ENCODE measurements at places on chromosomes 5 and 9.

DNA sequence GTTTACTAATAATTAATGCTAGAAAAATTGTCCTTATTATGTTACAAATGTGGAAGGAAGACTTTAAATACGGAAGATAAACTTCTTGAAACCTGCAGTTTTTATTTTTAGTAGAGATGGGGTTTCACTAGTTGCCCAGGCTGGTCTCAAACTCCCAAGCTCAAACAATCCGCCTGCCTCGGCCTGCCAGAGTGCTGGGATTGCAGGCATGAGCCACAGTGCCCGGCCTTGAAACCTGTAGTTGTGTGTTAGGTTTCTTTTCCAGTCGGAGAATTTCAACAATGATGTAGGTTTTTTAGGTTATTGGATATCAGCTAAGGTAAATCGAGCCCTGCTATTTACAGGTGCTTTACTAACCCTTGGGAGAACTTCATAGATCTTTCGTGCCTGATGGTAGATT is 30.8 kb downstream of the CTNNA1 start:
- no peak for DNase-seq

- no peak for DNase-seq
Measured at GRCh38 chr5:77222722-77223121, 12.2 kb downstream of the PDE8B start.

- no peak for DNase-seq
Measured at GRCh38 chr5:39675676-39676075, 250.9 kb upstream of the DAB2 start.

DNA sequence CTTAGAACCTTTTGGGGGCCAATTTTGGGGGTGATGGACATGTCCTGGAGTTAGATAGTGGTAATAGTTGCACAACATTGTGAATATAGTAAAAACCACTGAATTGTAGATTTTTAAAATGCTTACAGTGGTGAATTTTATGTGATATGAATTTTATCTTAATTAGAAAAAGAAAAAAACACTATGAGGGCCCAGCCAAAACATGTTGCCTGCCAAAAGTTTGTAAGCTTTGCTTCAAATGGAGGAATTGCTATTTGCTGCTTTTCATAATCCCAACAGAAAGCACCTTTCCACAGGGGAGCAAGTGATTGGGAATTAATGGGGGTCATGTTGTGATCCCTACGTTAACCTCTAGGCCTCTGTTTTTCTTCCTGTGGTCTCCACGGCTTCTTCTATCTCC is 19.1 kb downstream of the TNFAIP8 start:
- DNase-seq: no peak

DNA sequence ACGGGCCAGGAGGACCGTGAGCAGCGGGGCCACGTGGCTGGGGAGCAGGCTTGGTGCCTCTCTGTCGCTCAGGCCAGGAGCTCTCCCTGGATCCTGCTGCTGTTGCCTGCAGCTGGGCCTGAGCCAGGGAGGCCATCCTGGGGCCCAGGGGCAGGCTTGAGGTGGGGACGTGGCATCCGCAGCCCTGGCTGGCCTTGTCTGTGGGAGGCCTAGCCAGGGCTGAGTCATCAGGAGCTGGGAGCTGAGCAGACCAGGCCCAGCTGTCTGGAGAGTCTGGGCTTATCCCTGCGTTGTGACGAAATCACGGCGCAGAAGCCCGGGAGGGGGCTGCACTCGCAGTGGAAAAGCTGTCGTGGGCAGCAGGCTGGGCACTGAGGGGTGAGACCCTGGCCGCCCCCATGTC is 138.8 kb upstream of the COL5A1 start:
- DNase-seq: no peak

DNA sequence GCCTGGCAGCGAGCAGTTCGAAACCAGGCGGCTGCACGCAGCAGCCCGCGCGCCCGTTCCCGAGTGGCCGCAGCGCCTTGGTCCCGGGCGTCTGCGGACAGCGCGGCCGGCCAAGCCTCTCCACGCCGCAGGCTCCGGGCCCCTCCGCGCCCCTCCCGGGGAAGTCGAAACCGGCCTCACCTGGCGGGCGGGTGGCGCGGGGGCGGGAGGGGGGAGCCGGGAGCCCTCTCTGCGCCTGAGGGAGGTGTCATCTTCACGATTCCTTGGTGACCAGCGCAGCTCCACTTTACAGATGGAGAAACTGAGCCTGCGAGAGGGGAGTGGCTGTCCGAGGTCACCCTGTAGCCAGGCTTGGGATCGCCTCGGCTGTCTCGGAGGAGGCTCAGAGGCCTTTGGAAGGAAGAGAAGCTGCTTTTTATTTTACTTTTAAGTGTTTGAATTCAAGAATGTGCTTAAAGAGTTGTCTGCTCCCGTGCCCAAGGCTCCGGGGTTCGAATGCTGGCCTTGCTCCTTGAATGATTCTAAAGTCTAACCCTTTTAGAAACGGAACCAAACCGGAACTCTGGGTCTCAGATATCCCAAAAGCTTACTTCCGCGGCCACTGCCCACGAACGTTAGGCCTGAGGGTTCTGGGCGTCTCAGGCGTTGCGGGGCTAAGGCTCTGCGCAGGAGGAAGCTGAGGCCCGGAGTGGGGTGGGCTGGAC is 662 bp downstream of the SUSD3 start:
- no peak for DNase-seq

DNA sequence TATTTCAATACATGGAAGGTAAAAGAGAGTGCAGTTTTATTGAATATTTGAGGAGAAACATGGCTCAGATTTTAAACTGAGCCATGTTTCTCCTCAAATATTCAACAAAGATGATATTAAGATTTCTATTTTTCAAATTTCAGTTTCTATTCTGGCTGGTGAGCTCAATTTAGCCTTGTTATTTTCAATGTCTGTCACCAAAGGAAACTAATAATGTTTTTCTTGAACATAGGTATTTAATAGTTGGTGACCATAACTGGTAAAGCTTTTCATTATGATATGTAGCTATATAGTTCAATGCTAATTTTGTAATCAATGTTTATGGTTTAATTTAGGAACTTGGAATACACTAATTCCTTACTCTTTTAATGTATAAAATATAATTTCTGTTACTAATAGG is 177.4 kb downstream of the FER start:
- DNase-seq: no peak

GRCh38 chr9:589723-590122 is 251.8 kb upstream of the DMRT1 start:
- no peak for DNase-seq

DNA sequence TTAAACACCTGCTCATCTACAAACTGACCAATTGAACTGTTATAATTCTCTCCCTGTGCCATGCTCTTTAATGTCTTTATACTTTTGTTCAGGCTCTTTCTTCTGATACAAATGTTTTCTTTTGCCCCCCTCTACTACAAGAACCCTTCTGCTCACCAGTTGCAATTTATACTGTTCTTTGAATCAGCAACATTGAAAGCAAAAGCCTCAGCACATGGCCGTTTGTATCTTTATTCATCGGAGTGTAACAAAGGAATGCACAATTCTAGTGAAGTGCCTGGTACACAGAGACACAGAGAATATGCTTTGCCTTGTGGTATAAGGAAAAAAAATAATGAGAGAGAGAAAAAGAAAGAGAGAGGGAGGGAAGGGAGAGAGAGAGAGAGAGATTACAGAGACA is 547.1 kb downstream of the CDH12 start:
- no peak for DNase-seq

DNA sequence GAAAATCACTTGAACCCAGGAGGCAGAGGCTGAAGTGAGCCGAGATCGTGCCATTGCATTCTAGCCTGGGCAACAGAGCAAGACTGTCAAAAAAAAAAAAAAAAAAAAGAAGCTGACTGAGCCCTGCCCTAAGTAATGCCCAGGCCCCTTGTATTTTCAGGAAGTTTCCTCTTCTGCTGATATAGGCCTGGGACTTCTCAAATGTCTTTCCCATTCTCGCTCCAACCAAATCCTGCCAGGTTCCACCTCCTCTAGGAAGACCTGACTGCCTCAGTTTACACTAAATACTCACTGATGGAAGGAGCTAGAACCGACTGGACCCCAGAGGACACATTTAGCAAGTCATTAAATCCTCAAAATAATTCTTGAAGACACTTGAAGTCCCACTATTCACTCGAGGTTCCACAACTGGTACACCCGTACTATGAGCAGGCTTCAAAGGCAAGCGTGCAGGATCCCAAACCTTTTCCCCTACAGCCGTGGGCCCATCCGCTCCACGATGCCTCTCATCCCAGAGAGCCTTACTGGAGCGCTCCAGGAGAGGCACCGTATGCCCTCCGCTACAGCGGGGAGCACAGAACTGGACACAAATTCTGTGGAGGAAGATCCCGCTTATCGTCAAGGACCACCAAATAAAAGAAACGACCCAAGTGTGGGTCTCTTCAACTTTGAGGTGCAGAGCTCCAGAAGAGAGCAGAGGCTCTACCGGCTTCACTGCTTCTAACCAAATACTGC is 676 bp downstream of the NOL6 start:
- DNase-seq: no peak

- DNase-seq: no peak
Measured at GRCh38 chr5:17918373-17919104, 284.3 kb downstream of the TAF11L14 start.

GRCh38 chr5:170334626-170335025 is 37.0 kb upstream of the LCP2 start:
- no peak for DNase-seq

GRCh38 chr5:145008876-145009530 is 826.1 kb downstream of the PRELID2 start:
- no peak for DNase-seq

GRCh38 chr5:89883967-89884366 is 525.6 kb downstream of the CETN3 start:
- DNase-seq: no peak

GRCh38 chr5:72648480-72648879 is 141.3 kb upstream of the ZNF366 start:
- no peak for DNase-seq

DNA sequence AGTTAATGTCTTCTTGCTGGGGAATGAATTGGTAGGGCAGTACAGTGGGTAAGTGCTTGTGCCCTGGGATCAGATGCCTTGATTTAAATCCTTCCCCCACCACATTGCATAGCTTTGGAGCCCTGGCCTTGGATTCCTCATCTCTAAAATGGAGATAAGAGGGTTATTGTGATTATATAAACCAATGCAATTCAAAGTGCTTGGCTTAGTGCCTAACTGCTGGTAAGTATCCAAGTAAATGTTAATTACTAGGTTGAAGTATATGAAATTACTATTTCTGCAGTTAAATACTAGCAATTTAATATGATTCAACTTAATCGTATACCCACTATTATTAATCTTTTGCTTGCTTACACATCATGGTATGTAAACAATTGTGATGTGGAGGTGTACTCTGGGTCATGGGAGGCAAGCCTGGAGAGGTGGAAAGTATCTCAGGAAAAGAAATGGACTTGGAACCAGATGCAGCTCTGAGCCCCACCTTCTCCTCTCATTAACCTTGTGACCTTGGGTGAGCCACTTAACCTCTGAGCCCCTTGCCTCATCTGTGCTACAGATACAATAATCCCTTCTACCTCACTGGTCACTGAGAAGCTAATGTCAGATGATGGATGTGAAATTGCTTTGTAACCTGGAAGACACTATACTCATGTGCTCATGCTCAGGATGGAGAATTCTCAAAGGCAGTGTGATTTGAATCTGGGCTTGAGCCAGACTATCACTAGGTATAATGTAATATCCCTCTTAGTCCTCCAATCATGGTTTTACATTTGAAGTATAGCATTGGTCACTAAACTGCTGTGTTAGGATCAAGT is 23.8 kb downstream of the NEUROG1 start:
- DNase-seq: no peak

GRCh38 chr5:151414536-151414935 is 32.9 kb upstream of the SLC36A1 start:
- no peak for DNase-seq

- DNase-seq: no peak
Measured at GRCh38 chr5:8843771-8844170, 702.1 kb downstream of the SEMA5A start.

DNA sequence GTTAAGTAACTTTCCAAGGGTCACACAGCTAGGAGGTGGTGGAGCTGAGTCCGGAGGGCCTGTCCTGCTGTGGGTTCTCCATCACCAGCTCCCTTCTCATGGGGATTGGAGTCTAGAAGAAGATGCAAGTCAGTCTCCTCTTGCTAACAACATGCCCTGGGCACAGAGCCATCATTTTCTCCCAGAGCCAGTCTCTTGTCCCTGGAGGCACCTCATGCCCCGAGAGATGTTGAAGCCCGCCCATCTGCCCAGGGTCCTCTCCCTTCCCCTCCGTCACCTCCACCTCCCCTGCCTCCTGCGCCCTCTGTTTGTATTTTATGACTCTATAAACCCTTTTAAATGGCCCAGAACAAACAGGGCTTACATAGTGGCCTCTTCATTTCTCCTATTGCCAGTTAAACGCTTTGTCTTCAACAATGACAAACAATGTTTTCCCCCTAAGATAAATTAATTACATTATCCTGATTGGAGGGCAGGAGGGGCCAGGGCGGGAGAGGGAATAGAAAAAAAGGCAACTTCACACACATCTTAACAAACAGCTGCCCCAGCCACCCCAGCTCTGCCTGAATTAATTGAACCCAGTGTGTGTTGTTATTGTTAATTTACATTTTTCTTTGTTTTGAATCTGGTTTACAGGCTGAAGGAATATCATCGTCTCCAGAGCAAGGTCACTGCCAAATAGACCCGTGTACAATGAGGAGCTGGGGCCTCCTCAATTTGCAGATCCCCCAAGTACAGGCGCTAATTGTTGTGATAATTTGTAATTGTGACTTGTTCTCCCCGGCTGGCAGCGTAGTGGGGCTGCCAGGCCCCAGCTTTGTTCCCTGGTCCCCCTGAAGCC is 55.8 kb downstream of the ASS1 start:
- DNase-seq: peak; percentile 78

GRCh38 chr9:91954841-91955471 is 4.9 kb upstream of the ROR2 start:
- no peak for DNase-seq

GRCh38 chr5:109563739-109564138 is 126.0 kb upstream of the MAN2A1 start:
- DNase-seq: no peak

DNA sequence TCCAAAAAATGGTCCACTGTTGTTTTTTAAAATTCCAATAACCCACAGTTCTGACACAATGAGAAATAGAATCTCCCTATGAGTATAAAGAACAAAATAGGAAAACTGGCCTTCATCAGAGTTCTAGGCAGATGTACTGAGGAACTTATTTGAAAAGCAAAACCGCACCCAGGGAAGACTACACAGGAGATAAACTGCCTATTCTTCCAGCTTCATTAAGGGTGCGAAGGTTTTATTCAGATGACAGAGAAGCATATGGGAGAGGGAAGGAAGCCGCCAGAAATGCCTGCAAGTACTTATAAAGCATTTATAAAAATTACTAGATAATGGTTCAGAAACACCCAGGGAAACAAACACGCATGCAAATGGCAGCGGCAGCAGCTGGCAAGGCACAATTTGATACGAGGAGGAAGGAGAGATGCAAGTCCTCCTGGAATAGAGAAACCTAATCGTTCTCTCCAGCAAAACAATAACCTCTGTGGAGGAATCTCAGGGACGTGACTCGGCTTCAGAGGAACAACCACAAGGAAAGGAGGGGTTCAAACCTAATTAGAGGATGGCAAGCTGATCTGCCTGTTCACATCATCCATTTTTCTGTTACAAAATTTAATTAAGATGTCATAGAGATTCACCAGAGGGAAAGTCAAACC is 9.0 kb downstream of the TTLL11 start:
- DNase-seq: no peak

GRCh38 chr5:63697811-63698210 is 264.4 kb downstream of the HTR1A start:
- DNase-seq: no peak

Data from NCI-H1436 treated with DMSO at 0.1 percent for 48 hours (cell line).